ENCODE measurements at places on chromosomes 16 and 17.

DNA sequence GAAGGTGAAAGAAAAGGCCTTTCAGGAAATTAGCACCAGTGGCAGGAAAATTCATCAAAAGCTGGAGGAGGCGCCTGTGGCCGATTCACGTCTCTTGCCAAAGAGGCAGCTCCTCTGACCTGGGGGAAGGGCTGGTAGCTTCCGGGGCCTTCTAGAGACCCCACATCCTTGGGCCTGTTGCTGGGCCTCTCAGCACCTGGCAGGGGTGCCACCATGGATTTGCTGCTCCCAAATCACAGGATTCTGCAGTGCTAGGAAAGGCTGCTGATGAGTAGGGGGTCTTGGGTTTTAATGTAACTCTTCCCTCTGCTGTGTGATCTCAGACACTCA is 11.6 kb upstream of the CBFB start:
- DNase-seq = no peak

- DNase-seq = no peak
These were observed 36.5 kb upstream of the TOB1 start for GRCh38 chr17:50902372-50903353.

DNA sequence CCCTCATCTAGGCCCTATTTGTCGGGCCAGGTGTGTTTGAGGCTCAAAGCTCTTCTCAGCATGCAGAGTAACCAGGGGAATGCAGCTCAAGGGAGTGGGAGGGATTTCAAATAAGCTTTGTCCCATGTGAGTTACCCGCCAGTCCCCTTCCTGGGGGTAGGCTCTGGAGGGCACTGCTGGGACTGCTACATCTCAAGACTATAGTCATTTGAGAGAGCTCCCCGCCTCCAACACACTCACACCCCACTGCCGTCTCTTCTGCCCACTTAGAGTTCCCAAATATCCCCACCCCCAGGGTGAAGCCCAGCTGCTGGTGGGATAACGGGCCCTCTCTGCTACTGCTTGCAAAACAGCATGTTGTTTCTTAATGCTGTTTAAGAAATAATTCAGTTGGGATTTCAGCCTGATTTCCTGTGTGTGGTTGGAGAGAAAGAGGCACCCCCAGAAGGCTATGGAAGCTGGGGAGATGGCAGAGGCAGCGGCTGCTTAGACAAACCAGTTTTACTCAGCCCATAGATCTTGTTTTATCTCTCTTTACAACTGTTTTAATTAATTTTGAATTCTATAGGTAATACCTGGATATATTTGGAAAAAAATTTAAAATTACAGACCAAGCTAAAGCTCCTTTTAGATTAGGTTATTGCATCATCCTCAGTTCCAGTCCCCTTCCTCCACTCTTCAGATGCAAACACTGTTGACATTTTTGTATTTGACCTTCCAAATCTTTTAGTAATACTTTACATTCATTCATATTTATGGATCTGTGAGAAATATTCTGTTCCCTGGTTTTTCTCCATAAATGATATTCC is 4.1 kb upstream of the MPO start:
- no peak for DNase-seq

GRCh38 chr17:46732754-46733398 is 85.6 kb downstream of the WNT3 start:
- DNase-seq = peak; percentile 38

GRCh38 chr16:12447556-12447955 is 356.1 kb downstream of the CPPED1 start:
- no peak for DNase-seq

GRCh38 chr17:56096026-56096810 is 57.1 kb upstream of the ANKFN1 start:
- DNase-seq = peak; percentile 15

DNA sequence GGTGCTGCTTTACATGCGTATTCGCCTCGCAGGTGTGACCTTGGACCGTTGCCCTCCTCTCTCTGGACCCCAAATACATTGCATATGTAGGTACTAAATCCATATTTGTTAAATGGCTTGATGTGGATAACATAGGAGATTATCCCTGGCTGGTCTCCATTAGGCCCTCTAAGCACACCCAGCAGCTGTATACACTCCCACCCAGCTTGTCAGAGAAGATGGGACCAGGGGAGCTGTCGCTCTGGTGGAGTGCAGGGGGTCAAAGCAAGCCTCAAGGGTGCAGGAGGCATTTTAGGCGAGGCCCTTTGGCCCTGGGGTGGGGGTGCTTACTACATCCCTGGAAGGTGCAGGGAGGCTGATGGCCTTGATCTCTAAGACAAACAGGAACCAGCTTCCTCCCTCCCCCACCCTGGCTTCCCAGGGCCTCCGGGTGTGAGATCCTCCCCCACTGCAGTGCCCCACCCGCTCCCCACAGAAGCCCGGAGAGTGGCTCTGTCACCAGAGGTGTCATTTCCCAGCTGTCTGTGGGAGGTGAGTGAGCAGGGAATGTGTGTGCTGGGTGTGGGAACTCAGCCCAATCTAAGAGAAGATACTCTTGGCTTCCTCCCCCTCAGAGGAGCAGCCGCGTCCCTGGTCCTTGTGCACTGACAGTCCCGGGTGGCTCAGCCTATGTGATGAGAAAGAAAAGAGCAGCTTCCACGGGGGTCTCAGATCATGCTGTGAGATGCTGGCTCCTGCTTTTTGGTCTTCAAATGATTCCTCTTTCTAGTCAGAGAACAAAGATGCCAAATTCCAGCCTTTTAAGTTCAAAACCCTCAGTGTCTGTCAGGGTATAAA is 1.4 kb upstream of the VAMP2 start:
- peak; percentile 74 for DNase-seq

DNA sequence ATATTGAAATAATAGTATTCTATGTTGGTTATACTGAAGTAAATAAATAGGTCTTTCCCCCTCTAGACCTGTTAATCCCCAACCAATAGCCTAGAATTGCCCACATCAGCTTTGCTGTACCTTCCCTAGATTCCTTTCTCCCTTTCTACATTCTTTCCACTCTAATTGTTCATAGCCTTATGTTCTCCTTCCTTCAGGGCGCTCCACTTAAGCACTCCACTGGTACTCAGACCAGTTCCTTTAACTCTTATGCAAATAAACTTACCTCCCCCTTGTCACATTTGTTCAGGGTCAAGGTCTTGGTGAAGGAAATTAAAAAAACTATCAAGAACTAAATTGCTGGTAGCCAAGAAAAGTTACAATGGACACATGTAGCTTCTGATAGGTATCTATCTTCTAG is 294.8 kb downstream of the UTP18 start:
- DNase-seq = no peak

DNA sequence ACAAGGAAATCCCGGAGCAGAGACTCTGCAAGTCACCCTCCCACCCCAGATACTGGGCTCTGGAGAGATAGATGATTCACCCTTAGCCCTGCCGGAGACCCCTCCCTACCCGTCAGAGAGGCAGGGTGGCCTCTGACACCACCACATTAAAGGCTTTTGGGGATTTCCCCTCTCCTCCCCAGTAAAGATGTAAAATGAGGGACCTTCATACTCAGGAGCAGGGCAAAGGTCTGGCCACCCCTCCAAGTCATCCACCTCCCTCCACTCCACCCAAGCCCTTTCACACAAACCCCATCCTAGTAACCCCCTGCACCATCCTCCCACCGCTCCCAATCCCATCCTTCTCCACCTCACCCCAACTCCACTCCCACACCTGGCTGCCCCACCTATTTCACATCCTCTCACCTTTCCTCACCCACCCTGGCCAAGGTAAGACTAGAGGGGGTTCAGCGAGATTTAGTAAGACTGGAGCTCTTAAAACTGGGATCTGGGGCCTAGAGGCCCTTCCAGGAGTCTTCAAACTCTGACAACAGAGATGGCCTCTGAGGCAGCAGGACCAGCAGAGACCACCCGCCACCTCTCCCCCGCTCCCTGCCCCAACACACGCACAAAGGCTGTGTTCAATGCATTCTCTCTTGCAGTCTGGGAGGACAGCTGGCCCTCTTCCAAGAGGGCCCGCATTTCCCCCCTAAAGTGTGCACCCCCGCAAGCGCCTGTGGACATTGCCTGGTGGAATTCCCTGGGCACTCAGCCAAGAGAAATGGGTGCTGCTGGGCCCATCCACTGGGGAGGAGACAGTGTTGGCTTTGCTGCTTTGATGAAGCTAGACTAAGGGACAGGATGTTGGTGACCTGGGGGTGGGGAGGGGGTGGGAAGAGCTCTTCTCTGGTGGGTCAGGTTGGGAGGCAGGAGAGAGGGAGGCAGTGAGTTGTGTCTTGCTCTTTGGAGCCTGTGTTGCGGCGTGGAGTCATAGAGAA is 1.1 kb downstream of the ABAT start:
- peak; percentile 17 for DNase-seq

DNA sequence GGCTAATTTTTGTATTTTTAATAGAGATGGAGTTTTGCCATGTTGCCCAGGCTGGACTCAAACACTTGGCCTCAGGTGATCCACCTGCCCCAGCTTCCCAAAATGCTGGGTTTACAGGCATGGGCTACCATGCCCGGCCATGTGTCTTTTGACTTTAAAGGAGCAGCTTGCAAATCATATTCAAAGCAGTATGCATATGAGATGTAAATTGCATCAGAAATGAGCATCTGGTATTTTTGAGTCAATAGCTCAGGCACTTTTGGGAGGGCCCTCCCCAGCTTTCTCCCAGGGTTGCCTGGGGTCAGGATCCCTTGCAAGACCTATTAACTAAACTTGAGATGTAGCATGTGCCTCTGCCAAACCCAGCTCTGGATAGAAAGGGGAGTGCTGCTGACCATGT is 21.5 kb downstream of the EPOP start:
- DNase-seq = no peak

GRCh38 chr16:69110406-69110805 is 5.0 kb downstream of the HAS3 start:
- no peak for DNase-seq

DNA sequence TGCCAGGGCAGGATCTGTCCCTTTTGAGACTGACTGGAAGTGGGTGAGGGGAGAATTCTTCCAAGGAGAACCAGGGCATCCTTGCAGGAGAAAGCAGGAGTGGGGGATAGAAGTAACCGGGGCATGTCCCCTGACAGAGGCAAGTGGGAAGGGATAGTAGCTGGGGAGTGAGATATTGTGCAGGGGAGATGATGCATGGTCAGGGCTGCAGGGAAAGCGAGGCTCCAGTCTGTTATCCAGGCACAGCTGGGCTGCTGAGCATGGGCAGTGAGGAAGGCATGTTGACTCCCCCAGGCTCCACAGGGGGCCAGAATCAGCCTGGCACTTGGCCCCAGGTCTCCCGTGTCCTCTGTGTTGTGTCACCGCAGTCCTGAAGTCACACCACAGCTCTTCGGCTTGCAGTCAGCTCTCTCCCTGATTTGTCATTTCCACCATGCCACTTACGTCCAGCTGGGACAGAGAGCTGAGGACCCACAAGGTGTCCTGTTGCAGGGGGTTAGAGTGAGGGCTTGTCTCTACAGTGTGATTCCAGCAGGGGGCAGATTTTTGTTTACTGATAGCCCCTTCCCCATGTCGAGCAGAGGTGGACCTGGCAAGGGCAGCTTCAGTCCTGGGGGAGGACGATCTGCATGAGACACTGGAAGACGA is 40.9 kb downstream of the B9D1 start:
- DNase-seq = no peak

GRCh38 chr17:30203471-30203981 is 32.0 kb downstream of the SLC6A4 start:
- no peak for DNase-seq

DNA sequence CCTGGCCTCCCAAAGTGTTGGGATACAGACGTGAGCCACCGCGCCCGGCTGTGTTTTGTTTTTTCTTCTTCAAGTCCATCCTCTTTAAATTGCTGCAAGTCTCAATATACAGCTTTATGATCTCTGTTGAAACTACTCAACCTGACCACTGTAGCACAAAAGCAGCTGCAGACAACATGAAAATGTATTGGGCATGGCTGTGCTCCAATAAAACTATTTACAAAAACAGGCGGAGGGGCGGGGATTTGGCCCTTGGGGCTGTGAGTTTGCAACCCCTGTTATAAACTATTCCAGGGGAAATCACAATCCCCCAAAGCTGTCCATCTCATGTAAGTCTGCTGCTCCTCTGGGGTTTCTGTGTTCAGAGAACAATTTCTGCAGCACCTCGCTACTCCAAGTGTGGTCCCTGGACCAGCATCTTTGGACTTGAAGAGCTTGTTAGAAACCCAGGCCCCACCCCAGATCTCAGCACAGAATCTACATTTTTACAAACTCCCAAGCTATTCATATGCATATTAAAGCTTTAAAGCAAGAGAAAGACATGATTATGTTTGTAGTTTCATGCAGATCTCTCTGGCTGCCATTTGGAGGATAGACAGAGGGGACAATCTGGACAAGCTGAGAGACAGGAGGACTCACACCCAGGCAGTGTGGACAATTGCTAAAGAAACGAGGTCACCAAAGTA is 33.6 kb downstream of the TEKT5 start:
- no peak for DNase-seq

DNA sequence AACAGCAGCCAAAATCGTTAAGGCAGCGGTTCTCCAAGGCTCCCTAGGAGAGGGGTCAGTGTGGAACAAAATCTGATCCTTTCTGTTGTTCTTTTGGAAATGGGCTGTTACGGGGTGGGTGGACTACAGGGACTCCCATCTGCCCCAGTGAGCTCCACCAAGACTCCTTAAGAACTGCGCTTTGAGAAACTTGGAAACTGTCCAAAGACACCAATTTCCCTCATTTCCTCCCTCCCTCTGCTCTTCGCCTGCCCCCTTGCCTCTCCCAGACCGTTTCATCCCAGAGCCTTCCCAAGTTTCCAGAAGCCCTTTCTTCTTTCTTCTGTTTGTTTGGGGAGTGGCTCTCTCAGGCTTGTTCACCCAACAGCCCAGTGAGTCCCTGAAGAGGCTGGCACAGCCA is 205.4 kb downstream of the COPRS start:
- DNase-seq = peak; percentile 39

DNA sequence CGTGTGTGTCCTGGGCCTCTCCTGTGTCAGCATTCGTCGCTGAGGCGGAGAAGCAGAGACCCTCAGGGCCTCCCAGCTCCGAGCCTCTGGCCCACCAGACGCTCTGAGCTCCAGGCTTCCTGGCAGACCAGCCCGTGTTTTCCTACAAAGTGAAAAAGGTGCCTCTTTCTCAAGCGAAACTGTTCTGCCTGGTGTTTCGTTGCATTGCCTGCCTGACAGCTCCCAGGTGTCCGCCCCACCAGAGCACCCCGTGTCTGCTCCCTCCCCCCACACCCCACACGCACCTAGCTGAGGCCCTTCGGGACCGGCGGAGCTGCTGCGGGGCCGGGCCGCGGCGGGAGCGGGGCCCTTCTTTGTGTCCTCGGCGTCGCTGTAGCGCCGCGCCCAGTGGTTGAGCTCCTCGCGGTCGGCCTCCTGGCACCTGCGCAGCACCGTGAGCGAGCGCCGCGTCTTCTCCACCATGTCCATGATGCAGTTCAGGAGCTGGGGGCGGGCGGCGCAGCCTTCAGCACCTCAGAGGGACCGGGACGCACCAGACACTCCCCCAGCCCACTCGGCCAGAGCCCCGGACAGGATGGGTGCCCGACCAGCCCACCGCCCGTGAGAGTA is 14.7 kb upstream of the PABPN1L start:
- DNase-seq = no peak

GRCh38 chr16:53945996-53946395 is 242.0 kb downstream of the FTO start:
- peak; percentile 52 for DNase-seq

- DNase-seq = no peak
These were observed 37.0 kb downstream of the HLF start for GRCh38 chr17:55301521-55302406.

Measured in fibroblast of skin of scalp (primary cell).